ENCODE measurements at places on chromosomes 6 and 20.

DNA sequence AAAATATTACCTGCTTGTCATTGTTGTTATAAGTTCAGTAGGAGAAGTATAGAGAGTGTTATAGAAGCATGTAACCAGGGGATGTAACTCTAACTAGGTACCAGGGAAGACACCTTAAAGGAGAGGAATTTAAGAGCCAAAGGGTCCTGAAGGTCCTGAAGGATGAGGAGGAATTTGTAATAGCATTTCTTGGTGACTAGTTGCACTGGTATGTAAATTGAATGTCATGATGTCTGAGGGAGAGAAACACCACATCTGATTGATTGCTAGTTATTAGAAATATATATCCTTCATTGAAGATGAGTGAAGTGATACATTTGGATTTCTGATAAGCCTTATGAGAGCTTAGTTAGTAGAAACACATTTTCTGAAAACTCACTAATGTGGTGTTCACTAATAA is 643.8 kb downstream of the RFPL4B start:
- DNase-seq, result no peak

- no peak for DNase-seq
Measured at GRCh38 chr6:147195510-147195909, 8.7 kb upstream of the STXBP5 start.

DNA sequence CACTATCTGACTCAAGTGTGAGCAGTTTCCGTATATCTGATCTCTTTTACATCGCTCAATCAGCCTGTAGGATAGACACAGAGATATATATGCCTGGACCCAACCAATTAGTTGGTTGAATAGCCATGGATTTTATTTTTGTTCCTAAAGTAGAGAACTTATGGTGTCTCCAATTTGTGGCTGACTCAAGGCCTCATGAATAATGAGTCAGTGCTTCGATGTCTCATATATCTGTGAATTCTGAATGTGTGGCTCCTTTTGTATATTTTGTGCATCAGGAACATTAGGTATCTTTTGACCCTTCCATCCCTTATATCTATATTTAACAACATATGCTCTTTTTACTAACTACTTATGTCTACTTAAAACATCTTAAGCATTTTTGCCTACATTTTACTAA is 64.5 kb downstream of the OR2B2 start:
- DNase-seq, result no peak

DNA sequence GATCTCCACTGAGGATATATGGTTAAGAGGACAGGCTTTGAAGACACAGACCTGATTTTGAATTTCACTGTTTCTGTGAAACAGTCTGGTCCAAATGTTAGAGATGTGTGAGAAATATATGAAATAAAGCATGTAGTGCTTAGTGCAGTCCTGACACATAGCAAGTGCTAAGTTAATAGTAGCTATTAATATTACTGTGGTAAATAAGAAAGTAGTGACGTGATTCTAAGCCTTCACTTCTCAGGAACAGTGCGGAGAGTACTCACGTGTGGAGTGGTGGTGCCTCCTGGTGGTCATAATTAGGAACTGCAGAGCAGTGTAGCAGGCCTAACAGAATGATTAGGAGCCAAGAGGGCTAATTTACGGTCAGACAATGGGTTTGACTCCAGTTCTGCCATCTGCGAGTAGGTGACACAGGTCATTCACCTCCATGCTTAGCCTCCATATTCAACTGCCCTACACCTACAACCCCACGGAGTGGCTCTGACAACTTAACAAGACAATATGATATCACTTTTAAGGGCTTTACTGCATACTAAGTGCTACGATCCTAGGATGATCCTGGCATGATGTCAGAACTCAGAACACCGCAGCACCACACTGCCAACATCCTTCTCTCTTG is 106.2 kb downstream of the JPH2 start:
- peak; percentile 33 for DNase-seq

GRCh38 chr6:162371121-162371520 is 356.4 kb downstream of the PRKN start:
- no peak for DNase-seq
